Stimulated activated naive CD8-positive, alpha-beta T cell treated with anti-CD3 and anti-CD28 coated beads, Interleukin-15, Interleukin-2, amounts not matched to agents 100 U/mL and 50 U/mL, for 24 hours (primary cell): ENCODE measurements at places on chromosomes 5 and 9.
A peak's percentile ranks its signal among the peaks of the same experiment; 100 is the strongest.

- DNase-seq = no peak
Observed at GRCh38 chr5:103923616-103924168, 361.1 kb upstream of the NUDT12 start.

GRCh38 chr9:108150736-108151586, 661.4 kb upstream of the KLF4 start:
- DNase-seq = no peak

GRCh38 chr9:137295238-137295811, 6.7 kb downstream of the NRARP start:
- DNase-seq = peak; percentile 71

DNA sequence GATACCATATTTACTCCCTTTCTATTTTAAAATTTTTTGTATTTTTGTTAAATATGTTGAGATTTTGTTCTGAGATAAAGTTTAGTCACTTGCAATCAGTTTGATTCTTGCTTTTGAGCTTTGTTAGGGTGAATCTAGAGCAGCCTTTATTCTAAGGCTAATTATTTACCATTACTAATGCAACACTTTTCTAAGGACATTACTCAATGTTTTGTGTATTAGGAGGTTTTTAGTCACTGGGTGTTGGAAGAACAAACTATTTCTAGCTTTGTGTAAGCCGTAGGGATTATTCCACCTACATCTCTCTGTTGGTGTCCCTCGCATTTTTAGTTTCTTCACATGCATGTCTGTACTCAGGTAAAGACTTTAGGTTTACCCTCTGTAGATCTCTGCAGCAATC, 379.5 kb upstream of the CD180 start:
- DNase-seq = no peak

- DNase-seq = no peak
Observed at GRCh38 chr9:109579191-109579948, 81.3 kb upstream of the PTPN3 start.

DNA sequence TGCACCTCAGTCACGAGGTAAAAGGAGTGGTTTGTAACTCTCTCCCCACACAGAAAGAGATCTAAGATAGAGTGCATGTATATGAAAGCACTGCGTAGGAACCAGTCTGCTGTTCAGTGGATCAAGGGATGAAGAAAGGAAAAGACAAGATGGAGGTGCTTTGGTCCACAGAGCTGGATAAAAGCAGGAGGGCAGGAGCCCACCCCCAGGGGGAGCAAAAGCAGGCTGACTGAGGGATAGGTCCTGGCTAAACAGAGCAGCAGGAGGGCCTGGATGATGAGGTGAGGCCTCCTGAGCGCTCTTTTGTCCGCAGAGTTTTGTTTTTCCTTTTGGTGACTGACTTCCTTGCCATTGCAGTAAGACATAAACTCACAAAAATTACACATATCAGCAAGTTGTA, 293.5 kb upstream of the C9orf72 start:
- DNase-seq = no peak

- no peak for DNase-seq
Observed at GRCh38 chr5:157997991-157998504, 139.1 kb upstream of the CLINT1 start.

GRCh38 chr5:38211354-38211710, 47.0 kb upstream of the EGFLAM start:
- no peak for DNase-seq

DNA sequence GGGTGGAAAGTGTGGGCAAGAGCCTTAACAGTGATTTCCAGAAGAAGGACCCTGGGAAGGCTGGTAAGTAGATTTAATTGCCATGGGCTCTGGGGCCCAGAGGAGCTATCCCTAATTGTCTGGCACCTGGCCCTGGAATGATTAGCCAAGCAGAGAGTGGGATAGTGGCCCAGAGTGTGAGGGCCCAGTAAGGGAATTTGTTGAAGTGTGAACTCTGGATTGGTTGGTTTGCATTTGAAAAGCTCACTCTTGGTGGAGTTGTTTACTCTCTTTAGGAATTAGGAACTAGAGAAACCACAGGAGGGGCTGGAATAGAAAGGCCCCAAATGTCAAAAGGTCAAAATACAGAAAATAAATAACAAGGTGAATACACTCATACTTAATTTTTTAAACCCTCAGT, 207.1 kb downstream of the GABRG2 start:
- DNase-seq = no peak

DNA sequence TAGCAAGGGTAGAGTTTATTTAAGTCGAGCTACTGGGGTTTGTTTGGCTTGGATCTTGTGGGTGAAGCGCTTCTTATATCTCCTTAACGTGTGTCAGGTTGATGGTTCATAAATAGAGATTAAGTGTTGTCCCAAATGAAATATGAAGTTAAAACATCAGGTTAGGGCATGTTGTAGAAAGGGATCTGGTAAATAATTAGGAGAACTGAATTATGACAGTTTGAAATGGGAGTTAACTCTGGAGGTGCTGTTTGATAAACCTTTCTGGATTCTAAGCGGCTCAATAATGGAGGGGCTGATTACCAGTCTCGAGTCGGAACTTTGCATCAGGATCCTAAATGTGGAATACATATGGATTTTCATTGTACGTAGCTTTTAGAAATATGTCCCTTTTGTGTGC, 717.0 kb upstream of the WWC1 start:
- DNase-seq = no peak

DNA sequence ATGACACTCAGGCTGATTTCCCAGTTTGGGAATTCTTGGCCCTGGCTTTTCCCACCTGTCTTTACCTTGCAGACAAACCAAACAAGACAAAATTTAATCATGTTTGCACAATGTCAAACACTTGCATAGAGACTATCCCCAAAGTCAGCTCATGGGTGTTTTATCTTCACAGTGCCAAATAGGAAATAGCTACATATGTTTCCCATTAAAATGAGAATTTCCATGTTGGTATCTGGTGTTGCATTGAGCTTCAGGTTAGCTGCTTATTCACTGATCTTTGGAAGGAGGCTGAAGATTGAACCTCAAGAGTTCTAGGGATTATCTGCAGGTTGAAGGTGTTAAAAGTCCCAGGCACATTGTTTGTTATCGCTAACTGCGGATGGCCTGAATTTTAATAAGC, 19.5 kb downstream of the MAP1B start:
- DNase-seq = no peak

DNA sequence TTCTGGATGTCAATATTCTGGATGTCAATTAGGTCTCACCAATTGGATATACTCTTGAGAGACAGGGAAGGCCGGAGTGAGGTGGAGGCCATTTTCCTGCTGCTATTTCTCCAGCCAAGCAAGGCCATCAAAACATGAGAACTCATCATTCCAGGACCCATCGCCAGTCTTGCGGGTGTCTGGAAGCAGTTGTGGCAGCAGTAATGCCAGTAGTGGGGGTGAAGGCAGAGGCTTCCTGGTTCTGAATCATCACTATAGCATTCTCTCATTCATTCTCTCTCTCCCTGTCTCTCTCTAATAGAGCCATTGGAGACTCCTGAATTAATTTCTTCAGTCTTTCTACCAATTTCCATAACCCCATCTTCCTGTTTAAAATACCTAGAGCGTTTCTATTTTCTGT, 71.8 kb downstream of the EGFLAM start:
- DNase-seq = no peak

GRCh38 chr5:118597543-118597942, 390.8 kb downstream of the DTWD2 start:
- no peak for DNase-seq

DNA sequence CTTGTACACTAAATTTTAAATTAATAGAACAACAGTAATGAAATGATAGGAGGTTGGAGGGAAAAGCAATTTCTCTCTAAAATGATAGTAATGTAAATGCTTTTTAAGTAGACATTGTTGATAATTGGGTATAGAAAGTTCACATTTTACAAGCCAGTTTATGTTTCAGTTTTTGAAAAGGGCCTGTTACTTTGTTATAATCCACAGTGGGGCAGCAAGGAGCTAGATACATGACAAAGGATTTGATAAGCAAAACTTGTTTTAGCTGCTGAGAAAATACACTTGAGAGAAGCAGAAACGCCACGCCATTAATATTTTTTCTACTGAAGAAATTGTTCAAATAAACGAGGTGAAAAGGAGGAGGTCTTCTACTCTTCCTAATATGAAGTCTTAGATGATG, 30.2 kb downstream of the SREK1 start:
- no peak for DNase-seq

DNA sequence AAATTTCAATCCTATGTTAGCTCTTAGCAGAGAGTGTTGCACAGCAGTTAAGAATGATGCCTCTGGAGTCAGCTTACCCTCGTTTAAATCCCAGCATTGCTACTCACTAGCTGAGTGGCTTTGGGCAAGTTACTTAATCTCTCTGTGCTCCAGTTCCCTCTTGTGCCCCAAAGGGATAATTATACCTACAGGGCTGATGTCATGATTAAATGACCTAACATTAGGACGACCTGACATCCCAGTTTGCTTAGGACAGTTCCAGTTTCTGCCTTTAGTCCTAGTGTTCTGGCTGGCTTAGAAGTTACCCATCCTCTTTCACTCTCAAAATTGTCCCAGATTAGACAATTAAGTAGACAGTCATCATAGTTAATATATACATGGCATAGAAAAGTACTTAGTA, 4.3 kb upstream of the RAI14 start:
- no peak for DNase-seq

- DNase-seq = no peak
Observed at GRCh38 chr9:128084746-128085145, 16.7 kb downstream of the SLC25A25 start.

GRCh38 chr9:94926431-94926800, 199.9 kb downstream of the AOPEP start:
- DNase-seq = no peak

DNA sequence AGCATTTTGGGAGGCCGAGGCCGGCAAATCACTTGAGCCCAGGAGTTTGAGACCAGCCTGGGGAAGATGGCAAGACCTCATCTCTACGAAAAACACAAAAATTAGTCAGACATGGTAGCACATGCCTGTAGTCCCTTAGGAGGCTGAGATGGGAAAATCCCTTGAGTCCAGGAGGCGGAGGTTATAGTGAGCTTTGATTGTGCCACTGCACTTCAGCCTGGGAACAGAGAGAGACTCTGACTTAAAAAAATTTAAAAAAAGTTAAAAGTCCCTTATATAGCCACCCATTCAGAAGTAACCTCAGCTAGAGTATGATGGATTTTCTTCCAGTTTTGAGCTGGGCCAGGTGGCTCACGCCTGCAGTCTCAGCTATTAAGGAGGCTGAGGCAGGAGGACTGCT, 72.4 kb downstream of the UGCG start:
- no peak for DNase-seq

- DNase-seq = no peak
Observed at GRCh38 chr5:115435778-115436712, 108.5 kb downstream of the FEM1C start.

GRCh38 chr9:130543859-130544258, 35.5 kb upstream of the FUBP3 start:
- DNase-seq = no peak

DNA sequence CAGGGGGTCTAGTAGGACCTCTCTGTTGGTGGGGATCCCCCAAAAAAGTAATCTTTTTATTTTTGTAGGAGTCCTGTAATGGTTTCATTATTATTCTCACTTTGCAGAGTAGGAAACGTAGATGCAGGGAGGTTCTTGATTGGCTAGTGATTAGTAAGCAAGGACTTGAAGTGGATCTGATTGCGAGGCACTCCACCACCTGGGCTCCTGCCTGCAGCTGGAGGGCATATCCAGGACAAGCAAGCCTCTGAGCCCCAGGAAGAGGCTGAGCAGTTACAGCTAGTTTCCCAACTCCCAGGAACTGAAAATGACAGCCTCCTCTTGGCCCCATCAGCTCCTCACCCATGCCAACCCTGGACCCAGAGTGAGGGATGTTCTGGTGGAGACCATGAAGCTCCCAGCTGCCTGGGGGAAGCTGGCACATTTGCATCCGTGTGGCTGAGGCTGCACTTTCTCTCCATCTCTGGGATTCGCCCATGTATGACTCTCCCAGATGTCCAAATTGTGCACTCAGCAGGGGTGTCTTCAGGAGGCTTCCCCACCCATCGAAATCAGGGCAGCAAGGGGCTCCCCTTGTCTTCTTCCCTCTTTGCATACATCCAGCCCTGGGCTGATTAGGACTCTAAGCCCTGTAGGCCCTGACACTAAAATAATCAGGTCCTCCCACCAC, 10.2 kb downstream of the KCNIP1 start:
- no peak for DNase-seq

- DNase-seq = no peak
Observed at GRCh38 chr9:37902796-37903646, 906 bp downstream of the SLC25A51 start.

GRCh38 chr9:13568841-13569601, 289.5 kb upstream of the MPDZ start:
- no peak for DNase-seq

DNA sequence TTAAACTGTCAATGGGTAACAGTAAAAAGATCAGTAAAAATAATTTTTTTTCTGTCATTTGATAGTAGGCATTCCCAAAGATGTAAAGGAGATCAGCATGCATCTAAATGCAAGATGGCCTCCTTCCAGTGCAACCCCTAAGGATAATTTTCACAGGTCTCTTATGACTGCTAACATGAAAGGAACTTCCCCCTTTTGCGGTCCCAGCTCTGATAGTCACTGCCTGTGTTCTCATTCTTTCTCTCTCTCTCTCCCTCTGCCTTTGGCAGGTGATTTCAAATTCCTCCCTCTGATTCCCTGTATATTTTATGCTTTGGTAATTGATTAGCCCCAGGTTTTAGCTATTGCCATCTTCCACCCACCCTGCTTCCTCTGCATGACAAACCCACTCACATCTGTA, 8.9 kb downstream of the SPINK14 start:
- no peak for DNase-seq

- no peak for DNase-seq
Observed at GRCh38 chr5:85614489-85614888, 1003.3 kb upstream of the COX7C start.

GRCh38 chr5:153881687-153882086, 157.0 kb downstream of the FAM114A2 start:
- no peak for DNase-seq

DNA sequence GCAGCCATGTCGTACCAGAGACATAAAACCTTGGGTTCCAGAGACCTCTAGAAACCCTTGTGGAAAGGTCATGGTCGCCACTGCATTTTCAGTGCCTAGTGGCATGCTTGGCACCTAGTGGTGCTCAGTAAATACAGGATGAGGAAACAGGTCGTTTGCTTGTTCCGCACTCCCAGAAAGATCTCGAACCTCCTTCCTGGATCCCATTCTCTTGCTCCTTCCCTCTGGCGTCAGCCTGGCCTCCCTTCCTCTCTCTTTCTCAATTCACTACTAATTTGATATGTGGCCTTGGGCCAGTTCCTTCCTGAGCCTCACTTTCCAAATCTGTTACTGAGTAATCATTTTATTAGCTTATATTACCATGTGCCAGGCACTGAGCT, 4.4 kb downstream of the NDST1 start:
- DNase-seq = no peak
